ENCODE measurements at places on chromosomes 13 and 19.

GRCh38 chr19:36139473-36140303 is at the start of gene CAPNS1:
Gene CAPNS1 (plus strand): TSS chr19:36140066. CDS start chr19:36141012, 946 bp downstream.
- DNase-seq = peak; percentile 27

- no peak for DNase-seq
Observed at GRCh38 chr13:100387416-100387815, 201.2 kb downstream of the GGACT start.

GRCh38 chr19:3607303-3608078 is 816 bp upstream of the TBXA2R start:
- no peak for DNase-seq

DNA sequence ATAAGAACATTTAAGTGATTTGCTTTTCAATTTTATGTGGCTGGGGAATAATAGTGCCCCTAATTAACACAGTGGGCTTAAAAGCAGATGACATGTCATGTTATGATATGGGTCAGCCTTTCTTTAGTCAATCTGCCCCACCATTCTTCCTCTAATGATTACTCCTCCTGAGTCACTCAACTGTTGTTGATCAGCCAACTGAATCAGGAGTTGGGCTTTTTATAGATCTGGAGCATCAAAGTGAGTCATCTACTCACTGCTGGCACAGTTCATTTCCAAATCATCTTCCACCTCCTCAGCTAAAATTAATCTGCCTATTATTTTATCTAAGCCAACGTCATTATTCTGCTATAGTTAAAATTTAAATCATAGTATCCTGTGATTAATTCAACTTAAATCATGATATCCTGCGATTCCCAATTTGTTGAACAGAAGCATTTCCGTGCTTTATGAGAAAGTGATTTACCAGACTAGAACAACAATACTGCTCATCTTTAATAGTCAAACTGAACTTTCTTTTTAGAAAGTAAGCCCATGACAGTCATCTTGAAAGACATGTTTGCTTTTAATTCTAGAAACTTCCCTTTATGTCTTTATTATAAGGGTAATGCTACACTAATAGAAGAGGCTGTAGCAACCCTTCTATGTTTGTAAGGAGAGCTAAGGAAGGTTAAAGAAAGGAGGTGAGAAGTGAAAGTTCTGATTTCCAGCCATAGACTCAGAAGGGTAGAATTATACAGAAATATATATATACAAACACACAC is 551.4 kb downstream of the TBC1D4 start:
- DNase-seq = no peak

DNA sequence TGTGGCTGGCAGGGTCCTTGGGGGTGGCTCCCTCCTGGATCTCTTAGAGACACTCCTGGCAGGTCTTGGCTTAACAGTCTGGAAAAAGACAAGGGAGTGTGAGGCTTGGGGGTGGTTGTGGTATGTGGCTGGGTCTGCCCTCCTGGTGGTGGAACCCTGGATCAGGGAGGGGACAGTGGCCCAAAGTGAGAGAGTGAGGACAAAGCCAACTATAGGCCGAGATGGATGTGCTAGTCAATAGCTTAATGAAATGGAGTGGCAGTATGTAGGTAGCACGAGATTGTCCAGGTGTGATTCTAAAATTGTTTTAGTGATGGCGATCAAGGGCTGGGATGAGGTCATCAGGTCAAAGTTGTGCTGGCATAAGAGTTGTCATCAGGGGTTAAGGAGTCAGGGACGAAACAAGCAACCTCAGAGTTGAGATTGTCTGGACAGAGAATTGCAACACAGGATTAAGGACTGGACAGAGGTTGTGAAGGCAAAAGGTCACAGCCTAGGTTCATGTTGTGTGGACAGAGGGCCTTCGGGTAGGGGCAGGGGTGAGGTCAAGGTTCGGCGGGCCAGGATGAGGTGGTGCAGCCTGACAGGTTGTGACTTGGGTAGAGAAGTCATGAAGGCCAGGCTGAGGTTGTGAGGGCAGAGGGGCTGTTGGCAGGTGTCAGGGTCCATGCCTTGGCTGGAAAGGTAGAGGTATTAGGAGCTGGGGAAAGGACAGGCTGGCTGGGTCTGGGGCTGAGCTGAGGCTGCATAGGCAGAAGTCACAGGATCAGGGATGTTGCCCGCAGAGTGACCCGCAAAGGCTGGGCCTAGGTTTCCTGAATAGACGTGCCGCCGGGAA is 4.5 kb upstream of the RASAL3 start:
- no peak for DNase-seq

GRCh38 chr13:99050983-99051488 is 73.2 kb upstream of the DOCK9 start:
- no peak for DNase-seq

DNA sequence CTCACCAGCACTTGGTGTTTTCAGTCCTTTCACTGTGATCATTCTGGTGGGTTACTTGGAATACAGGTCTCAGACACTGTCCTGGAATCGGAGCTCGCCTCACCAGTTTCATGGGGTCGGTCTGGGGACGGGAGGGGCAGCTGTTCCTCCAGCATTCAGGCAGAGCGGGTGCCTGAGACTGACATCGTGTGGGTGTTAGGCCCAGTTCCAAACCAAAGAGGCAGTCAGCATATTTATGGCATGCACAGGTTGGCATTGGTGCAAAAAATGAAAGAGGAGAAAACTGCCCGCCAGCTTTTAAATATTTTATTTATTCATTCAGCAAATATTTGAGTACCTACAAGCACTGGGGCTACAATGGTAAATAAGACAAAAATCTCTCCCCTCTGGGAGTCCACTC is 20.1 kb downstream of the PLEKHF1 start:
- DNase-seq = no peak

- DNase-seq = no peak
Observed at GRCh38 chr13:72890546-72890945, 108.6 kb downstream of the PIBF1 start.

- DNase-seq = no peak
Observed at GRCh38 chr13:49265822-49266221, 18.1 kb downstream of the CDADC1 start.

- DNase-seq = no peak
Observed at GRCh38 chr13:107625648-107626047, 589.7 kb downstream of the LIG4 start.

- DNase-seq = no peak
Observed at GRCh38 chr13:23570099-23570920, at the start of gene TNFRSF19. Gene TNFRSF19 (plus strand): TSS chr13:23570412. CDS start chr13:23590184, 19,772 bp downstream.

DNA sequence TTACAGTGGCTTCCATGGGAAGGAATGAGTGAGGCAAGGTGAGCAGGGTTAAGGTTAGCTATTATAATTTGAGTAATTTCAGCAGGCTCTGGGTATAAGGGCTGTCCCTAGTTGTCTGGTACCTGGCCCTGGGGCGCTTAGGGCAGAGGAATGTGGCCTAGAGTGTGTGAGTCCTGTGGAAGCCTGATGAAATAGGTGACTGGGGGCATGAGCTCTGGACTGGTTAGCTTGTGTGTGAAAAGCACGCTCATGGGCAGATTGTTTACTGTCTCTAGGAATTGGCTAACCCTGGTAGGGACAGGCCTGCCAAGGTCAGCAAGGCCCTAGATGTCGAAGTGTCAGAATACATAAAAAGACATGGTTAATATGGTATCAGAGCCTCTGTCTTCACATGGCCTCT is 42.5 kb downstream of the SPRYD7 start:
- DNase-seq = no peak

GRCh38 chr13:93859716-93860115 is 619.8 kb downstream of the DCT start:
- DNase-seq = no peak

DNA sequence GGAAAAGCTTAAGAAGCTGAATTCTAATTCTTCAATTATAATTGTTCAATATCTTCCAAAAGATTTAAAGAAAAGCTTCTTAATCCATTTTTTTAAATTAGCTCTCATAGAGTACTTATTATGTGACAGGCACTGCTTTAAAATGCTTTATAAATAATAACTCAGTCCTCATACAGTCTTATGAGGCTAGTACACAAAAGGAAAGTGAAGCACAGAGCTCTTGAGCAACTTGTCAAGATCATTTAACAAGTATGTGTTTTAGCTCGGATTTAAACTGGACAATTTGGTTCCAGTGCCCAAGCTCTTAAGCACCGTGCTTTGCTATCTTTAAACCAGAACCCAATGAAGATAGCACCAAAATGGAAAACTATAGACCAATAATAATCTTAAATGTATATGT is 106.1 kb downstream of the DHRS12 start:
- DNase-seq = no peak

- DNase-seq = no peak
Observed at GRCh38 chr13:101965096-101965495, 436.8 kb downstream of the FGF14 start.

DNA sequence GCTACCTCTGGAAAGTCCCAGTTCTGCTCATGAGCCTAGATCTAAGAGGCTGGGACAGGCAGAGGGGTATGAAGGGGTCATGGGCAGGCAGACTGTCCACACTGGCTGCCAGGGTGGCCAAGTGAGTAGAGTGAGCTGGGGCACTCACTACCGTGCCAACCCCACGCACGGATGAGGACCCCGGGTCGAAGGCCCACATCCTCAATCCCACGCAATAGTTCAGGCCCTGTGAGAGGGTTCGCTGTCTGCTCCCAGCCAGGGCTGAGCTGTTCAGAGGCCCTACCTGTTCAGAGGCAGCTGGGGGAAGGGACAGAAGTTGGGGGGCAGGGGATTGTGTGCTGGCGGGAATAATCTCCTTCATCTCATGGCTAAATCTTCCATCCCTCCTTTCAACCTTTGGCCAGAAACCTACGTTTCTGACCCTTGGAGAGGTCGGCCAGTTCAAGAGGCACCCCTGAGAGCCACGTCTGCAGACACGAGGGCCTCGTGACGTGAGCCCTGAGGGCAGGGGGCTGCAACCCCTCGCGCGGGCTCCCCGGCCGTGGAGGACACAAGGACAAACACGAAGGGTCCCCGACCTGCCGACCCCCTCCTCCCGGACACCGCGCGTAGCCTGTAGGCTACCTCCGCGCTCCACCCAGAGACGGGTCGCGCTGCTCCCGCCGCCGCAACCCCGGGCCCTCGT is 1.0 kb upstream of the RPS5 start:
- no peak for DNase-seq

DNA sequence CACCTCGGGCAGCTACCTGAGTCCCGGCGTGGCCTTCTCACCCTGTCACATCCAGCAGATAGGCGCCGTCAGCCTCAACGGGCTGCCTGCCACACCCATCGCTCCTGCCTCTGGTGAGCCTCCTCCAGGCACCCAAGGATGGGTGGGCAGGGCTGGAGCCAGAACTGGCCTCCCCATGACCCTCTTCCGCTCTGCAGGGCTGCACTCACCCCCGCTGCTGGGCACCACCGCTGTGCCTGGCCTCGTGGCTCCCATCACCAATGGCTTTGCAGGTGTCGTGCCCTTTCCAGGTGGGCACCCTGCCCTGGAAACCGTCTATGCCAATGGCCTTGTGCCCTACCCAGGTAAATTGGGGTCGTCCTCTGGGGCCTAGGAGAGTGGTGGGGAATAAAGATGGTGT is 57.7 kb downstream of the CELF5 start:
- no peak for DNase-seq

DNA sequence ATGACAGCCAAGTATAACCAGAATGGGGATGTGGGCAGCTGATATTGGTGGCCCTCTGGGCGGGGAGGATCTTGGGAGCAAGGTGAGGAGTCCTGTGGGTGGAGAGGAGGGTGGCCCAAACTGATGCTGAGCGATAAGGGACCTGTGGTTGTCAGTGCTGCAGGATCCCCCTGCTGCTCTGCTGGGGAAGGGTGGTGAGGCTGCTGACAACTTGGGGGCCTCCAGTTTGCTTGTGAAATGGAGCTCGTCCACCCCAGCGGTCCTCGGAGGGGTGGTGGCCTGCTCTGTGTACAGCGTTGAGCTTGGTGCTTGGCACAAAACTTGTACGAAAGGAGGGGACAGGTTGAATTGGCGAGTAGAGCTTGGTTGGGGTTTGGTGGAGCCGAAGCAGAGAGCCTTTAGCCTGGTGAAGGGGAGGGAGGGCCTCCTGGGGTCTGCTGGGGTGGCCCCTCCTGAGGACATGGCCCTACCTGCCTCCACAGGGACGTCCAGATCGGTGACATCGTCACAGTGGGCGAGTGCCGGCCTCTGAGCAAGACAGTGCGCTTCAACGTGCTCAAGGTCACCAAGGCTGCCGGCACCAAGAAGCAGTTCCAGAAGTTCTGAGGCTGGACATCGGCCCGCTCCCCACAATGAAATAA is 2.9 kb downstream of the RPS11 start:
- no peak for DNase-seq

- DNase-seq = no peak
Observed at GRCh38 chr19:8611391-8611876, 919 bp upstream of the ADAMTS10 start.

- no peak for DNase-seq
Observed at GRCh38 chr13:61768175-61768574, 352.5 kb upstream of the PCDH20 start.

GRCh38 chr19:38838208-38838985 is 6.8 kb upstream of the ECH1 start:
- no peak for DNase-seq

- no peak for DNase-seq
Observed at GRCh38 chr19:7528522-7529245, 6.3 kb downstream of the MCOLN1 start.

- DNase-seq = no peak
Observed at GRCh38 chr13:109036078-109036780, 406.8 kb downstream of the MYO16 start.

- DNase-seq = no peak
Observed at GRCh38 chr13:73168226-73168952, 109.6 kb downstream of the KLF5 start.

GRCh38 chr19:39409208-39410016 is 2.8 kb downstream of the ZFP36 start:
- DNase-seq = no peak

DNA sequence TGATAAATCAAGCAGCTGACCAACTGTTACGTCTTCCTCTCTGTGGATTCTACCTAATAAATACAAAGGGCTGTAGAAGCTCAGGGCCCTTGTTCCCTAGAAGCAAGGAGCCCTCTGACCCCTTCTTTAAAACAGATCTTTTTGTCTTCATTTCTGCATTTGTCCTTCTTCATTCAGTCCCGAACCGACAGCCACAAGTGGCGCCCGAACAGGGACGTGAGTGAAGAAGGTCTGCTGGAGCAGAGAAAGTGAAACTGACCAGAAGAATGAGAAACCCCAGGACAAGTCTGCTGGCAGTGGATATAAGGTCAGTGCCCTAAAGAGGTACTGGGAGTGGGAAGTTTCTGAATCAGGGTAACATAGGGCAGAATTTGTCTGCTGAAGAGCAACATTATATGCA is 13.1 kb downstream of the ZNF773 start:
- no peak for DNase-seq

GRCh38 chr13:27130979-27131623 is 40.5 kb downstream of the USP12 start:
- no peak for DNase-seq

GRCh38 chr19:18776288-18776594 is 14.9 kb downstream of the COMP start:
- no peak for DNase-seq

GRCh38 chr13:56735537-56735942 is 405.2 kb upstream of the PRR20A start:
- DNase-seq = no peak

Measured in SIG-M5 (cell line).